ENCODE measurements at places on chromosomes 6 and 20.

DNA sequence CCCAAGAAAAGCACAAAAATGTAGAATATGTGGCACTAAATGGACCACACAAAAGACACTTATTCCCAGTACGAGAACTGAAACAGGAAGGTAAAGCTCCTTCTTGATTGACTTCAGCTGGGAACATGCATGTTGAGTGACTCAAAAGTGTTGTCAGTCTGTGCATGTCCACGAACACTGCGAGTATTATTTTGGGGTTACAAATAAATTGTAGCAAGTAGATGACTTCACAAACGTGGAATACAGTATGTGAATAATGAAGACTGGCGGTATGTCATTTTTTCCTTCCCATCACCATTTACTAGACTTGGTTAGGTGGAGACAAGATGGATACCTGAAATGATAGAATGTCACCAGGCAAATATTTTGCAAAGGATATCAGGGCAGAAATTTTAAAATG is 45.4 kb downstream of the L3MBTL3 start:
- DNase-seq = no peak

GRCh38 chr6:82588020-82588419 is 224.4 kb downstream of the TPBG start:
- DNase-seq = no peak

DNA sequence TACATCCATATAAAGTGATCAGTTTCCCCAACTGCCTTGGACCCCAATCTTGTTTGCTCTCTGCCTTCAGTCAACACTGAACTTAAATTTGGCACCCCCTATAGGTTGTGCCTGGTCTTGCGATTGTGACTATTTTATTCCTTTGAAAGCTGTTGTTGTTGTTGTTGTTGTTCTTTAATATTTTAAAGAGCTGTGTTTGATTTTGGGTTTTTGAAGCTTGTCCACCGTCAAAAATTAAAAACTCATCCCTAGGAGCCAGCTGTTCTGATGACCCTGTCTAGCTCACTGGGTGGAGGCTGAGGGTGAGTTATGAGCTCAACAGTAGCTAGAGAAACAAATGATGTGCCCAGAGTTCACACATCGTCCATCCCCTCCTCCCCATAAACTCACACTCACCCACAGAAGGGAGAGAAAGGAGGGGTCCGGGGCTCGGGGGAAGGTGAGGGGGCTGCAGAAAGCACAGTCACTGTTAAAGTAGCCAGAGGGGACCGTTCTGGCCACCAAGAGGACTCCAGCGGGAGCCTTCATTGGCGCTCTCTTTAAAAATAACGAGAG is 4.0 kb downstream of the SIM1 start:
- DNase-seq = no peak

- no peak for DNase-seq
These were observed 494.3 kb downstream of the EPM2A start for GRCh38 chr6:145241039-145241438.

- DNase-seq = peak; percentile 89
These were observed at the start of gene SYTL3 for GRCh38 chr6:158649289-158650143. Gene SYTL3, plus strand, starts transcription at chr6:158650054. Its CDS starts 13,215 bp downstream, at chr6:158663269.

- DNase-seq = peak; percentile 3
These were observed at the start of gene CAP2 for GRCh38 chr6:17392978-17393891. Gene CAP2, plus strand, starts transcription at chr6:17393595. Its CDS starts 27,961 bp downstream, at chr6:17421556.

DNA sequence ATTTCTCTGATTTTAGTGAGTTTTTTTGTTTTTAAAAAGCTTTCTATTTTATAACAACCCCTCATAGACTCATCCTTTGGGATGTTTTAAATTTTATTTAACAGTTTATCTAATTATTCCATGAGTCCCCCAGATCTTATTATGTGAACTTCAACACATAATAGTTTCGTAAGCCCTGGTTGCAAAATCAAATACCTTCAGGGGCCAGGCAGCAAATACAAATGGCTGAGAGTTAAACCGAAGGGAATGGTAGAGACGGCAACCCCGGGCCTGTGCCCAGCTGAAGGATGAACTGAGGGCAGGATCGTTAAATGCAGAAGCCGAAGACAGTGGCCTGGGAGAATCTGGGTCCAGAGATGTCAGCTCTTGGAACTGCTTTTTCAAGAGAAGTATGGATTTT is 88.4 kb downstream of the RTN4IP1 start:
- DNase-seq = no peak

DNA sequence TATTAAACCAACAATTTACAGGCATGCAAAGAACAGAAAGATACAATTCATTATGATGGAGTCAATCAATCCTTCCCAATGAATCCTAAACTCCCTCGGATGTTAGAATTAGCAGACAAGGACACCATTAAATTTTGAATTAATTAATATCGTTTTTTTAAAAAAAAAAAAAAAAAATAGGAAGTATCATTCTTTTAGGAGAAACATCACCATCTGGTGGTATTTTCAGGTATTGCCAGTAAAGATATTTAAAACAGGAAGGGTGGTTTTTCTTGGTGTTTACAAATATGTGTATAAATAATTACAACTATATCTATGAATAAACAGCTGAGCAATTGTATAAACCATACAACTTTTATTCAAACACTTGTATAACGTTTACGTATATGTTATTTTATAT is 564.4 kb downstream of the HAO1 start:
- DNase-seq = peak; percentile 62

- DNase-seq = no peak
These were observed 41.8 kb upstream of the APCDD1L start for GRCh38 chr20:58556961-58557360.

- DNase-seq = no peak
These were observed 71.4 kb downstream of the CEP57L1 start for GRCh38 chr6:109166673-109167072.

DNA sequence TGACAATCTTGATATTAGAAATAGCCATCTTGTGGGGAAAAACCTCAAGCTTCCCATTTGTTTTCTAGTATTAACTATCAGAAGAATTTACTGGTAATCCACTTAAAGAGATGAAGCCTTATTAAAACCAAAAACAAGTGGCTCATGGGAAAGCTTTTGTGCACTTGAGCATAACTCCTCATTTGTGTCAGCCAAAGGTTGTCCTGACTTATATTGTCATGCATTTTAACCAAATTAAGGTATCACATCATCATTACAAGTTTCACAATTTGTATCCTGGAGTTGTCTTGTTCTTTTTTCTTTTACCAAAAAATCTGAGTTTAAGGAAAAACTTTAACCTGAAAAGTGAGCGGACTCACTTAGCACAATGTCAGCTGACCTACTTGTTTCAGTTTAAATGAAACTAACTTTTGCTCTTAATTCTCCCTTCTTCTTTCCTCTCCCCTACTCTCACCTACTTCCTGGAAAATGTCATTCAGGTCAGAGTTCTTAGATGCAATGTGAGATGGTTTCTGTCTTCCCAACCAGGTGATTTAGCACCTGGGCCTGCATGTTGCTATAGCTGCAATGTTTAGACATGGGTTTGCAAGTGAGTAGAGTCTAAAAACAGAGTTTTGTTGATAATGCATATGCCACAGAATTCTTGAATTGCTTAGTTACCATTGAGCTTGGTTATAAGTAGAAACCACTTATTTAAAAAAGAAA is 82.8 kb downstream of the TNFAIP3 start:
- no peak for DNase-seq

DNA sequence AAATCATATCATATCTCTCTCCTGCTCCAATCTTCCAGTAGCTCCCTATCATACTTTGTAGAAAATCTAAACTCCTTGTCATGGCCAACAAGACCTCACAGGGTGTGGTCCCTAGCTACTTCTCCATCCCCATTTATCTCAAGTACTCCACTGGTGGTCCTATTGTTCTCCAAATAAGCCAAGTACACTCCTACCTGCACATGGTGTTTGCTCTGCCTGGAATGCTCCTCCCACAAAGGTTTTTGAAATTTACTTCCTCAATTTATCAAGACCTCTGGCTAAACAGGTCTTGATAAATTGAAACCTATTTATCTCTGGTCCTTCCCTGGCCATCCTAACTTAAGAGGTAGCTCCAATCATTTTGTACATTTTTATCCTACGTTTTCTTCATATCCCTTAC is 12.1 kb downstream of the TMX4 start:
- no peak for DNase-seq

GRCh38 chr6:142635130-142635529 is 309.8 kb downstream of the HIVEP2 start:
- no peak for DNase-seq

DNA sequence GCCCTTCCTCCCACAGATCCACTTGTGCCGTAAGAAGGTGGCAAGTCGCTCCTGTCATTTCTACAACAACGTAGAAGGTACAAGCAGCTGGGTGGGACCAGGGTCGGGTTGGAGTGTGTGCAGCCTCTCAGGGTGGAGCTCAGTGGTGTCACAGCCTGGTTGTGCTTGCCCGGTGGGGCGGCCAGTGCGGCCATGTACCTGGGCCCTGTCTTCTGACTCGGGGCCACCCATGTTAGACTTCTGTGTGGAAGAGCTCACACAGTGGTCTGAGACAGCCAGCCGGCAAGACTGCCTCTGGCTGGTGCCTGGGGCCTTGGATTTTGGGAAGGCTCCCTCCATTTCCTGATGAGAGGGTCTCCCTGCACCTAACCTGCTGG is 4.7 kb downstream of the RTEL1 start:
- DNase-seq = no peak

DNA sequence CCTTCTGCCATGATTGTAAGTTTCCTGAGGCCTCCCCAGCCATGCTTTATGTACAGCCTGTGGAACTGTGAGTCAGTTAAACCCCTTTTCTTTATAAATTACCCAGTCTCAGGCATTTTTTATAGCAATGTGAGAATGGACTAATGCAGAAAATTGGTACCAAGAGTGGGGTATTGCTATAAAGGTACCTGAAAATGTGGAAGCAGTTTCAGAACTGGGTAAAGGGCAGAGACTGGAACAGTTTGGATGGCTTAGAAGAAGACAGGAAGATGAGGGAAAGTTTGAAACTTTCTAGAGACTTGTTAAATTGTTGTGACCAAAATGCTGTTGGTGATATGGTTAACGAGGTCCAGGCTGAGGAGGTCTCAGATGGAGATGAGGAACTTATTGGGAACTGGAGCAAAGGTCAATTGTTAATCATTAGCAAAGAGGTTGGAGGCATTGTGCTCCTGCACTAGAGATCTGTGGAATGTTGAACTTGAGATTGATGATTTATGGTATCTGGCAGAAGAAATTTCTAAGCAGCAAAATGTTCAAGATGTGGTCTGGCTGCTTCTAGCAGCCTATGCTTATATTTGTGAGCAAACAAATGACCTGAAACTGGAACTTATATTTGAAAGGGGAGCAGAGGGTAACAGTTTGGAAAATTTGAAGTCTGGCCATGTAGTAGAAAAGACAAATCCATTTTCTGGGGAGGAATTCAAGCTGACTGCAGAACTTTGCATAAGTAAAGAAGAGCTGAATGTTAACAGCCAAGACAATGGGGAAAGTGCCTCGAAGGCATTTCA is 79.0 kb upstream of the GMDS start:
- no peak for DNase-seq

DNA sequence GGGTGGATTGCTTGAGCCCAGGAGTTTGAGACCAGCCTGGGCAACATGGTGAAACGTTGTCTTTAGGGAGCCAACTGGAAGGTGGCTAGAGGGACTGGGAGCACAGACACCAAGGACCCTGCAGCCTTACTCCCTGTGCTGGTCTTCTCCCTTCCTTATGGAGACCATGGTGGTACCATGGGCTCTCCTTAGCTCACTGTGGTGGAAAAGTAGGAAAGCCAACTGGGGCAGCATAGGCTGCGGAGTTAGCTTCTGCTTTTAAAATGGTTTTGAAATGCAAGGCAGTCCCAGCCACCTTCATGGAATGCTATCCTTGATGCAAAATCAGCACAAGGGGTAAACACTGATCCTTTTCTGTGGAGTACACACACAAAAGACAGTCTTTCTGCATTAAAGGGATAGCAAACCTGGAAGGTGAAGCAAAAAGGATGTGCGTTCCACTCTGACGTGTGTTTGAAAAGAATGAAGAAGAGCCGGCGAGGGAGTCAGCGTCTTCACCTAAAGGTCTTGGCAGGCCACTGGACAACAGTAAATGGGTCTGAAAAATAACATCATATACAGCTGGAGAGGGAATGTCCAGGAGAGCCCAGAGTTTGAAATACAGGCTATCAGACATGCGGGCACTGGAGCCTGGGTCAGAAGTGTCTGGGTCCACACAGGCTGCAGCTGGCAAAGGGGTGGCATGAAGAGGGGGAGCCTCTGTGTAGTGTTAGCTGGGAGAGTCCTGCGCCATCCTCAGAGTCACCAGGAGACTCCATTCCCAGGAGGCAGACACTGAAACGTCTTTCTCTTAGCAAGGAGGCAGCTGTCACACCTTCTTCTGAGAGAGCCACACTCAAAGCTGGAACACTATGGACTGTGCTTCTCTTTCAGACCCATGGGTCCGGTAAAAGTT is 58.5 kb downstream of the GPR6 start:
- no peak for DNase-seq

- DNase-seq = no peak
These were observed 10.7 kb downstream of the ZBTB24 start for GRCh38 chr6:109472132-109472995.

GRCh38 chr20:46595933-46596332 is 45.5 kb upstream of the OCSTAMP start:
- DNase-seq = no peak

- DNase-seq = no peak
These were observed 277.7 kb upstream of the RIMS1 start for GRCh38 chr6:71608646-71609045.

- no peak for DNase-seq
These were observed 125.8 kb downstream of the VEGFA start for GRCh38 chr6:43895656-43896328.

GRCh38 chr20:3543901-3544507 is 73.2 kb downstream of the ATRN start:
- no peak for DNase-seq

GRCh38 chr6:55046869-55047422 is 127.4 kb upstream of the HCRTR2 start:
- no peak for DNase-seq

DNA sequence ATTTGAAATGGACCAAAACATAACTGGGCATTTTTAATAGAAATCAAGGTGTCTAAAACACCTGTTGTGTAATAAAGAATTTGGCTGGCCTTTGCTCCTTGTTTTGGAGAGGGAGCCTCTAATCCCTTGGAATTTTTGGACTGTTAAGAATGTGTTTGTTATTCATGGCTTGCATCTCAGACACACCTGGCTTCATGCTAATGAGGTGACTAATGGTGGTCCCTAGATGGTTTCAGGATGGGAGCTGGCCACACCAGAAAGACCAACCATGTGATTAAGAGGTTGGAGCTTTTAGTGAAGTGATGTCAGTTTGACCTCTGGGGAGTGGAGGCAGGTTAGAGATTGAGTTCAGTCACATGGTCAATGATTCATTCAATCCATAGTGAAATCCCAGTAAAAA is 328.4 kb downstream of the DHX35 start:
- DNase-seq = no peak
